ENCODE measurements at places on chromosomes 16 and 17. TPM values are rescaled to one million over a fixed set of nuclear protein-coding genes. Genes with fewer than 3 reads are reported as not detected.
A peak's percentile ranks its signal among the peaks of the same experiment; 100 is the strongest.

DNA sequence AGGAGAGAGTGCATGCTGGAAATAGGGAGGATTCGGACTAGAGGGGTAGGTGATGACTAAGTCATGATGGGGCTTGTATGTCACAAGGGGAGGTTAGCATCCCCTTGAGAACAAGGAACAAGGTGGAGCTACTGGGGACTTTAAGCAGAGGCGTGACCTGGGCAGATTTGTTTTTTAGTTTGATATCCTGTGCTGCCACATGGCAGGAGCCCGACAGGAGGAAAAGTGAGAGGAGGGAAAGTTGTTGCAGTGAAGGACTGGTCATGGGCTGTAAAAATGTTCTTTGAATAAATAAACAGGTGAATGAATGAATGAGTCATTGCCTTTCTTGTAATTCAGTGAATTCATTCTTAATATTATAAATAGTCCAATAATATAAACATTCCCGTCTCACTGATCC lies 365.1 kb upstream of the CDH5 start:
- no peaks in the 10 kb centered on the region for H3K4me1 ChIP-seq
- no peaks in the 10 kb centered on the region for H3K36me3 ChIP-seq
- H3K27me3 ChIP-seq = no peaks in the 10 kb centered on the region

DNA sequence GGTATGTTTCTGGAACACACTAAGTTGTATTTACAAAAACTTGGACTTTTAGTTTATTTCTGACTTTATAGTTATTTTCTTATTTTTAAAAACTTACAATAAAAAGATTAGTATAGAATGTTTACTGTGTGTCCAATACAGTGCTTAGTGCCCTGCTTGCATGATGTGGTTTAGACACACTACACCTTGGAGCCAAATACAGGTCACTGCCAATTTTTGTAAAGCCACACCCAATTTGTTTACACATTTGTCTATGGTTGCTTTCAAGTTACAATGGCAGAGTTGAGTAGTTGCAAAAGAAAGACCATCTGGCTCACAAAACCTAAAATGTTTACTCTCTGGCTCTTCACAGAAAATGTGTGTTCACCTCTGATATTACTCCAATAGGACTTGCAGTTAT lies 807.1 kb downstream of the KCNJ2 start:
- H3K4me1 ChIP-seq = no peaks in the 10 kb centered on the region
- no peak for DNase-seq
- H3K4me3 ChIP-seq = no peak overlapping the region
- H3K27ac ChIP-seq = no peak overlapping the region

- H3K27ac ChIP-seq = no peak overlapping the region
- H3K4me1 ChIP-seq = peaks cover 39% of the 10 kb centered on the region
- H3K27me3 ChIP-seq = no peaks in the 10 kb centered on the region
- peak; percentile 48 for DNase-seq
Observed at GRCh38 chr17:75830164-75831031, 13.8 kb downstream of the UNC13D start.

DNA sequence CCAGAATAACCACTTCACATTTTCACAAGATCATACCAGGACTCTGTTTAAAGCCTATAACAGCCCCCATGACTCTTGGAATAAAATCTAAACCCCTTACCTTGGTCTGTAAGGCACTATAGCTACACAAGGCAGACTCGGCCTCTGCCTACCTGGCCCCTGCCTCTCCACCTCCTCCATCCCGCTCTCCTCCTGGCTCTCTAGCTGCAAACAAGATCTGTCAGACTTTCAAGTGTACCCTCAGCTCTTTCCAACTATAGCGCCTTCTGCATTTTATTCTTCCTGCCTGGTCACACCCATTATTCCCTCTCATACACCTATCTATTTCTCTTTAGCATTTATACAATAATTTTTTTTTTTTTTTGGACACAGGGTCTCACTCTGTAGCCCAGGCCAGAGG lies 8.2 kb downstream of the USP31 start:
- H3K4me1 ChIP-seq = peaks cover 8% of the 10 kb centered on the region
- H3K27me3 ChIP-seq = no peaks in the 10 kb centered on the region
- DNase-seq = no peak
- H3K36me3 ChIP-seq = peaks cover 13% of the 10 kb centered on the region
- no peak overlapping the region for H3K4me3 ChIP-seq

DNA sequence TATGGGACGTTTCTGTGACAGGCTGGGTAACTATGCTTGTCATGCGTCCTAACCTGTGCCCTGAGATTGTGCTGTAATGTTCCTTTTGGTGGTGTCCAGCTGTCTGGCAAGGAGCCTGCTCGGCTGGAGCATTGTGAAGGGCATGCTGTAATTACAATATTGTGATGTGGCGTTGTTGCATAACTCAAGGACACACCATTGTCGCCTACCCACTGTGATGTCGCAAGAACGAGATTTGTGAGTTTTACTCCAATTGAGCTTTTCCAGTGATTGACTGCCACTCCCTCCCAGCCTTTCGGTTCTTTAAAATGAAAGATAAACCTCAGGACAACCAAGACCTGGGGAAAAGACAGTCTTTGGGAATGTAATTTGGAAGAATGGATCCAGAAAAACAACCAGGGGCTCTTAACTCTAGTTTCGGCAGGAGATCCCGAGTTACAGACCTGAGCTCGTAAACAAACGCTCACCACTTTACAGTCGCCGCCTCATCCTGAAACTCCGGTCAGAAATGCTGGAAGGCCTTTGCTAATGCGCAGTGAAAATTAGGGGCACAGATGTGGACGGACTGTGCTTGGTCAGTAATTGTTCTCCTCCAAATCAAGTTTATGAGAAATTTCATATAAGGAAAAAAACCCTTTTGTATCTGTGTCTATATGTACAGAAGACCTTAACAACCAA lies 1.3 kb downstream of the ZNF750 start:
- peaks cover under 1% of the 10 kb centered on the region for H3K4me1 ChIP-seq
- no peak overlapping the region for H3K4me3 ChIP-seq
- no peaks in the 10 kb centered on the region for H3K27me3 ChIP-seq
- no peak for DNase-seq

GRCh38 chr17:17499402-17500145 lies 3.4 kb upstream of the RASD1 start:
- peaks cover 14% of the 10 kb centered on the region for H3K4me1 ChIP-seq
- no peak overlapping the region for H3K4me3 ChIP-seq
- H3K27me3 ChIP-seq = peaks cover 7% of the 10 kb centered on the region
- DNase-seq = no peak

DNA sequence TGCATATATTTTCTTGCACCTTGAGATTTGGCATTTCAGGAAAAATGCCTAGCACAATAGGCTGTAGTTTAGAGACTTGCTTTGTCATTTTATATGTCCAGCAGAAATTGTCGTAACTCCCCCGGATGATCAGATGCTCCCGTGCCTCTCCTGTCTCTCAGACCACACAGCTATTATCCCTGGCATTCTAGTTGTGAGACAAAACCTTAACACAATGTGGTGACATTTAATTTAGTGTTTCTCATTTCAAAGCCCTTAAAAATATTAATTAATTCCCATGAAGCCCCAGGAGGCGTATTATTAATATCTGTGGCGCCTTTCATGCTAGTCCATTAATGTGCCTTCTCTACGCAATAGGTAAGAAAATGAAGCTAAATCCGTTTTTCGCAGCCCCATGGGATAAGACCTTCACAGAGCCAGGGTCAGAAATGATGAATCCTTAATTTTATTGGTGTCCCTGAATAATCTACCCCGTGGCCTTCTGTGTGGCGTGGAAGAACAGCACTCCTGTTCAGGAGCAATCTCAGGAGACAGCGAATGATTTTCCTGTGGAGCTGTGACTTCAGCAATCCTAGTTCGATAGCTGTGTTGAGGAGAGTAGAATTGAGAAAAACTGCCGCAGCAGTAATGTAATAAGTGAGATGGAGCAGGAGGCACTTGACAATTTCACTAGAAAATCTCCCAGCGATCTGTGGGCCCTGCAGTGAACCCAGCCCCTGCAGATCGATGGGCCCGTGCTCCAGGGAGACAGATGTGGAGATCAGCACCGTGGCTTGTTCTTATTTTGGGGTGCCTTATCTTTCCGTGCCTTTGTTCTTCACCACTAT lies 157.9 kb downstream of the RPTOR start:
- H3K36me3 ChIP-seq = peaks cover 7% of the 10 kb centered on the region
- no peaks in the 10 kb centered on the region for H3K27me3 ChIP-seq
- DNase-seq = no peak
- no peak overlapping the region for H3K4me3 ChIP-seq

DNA sequence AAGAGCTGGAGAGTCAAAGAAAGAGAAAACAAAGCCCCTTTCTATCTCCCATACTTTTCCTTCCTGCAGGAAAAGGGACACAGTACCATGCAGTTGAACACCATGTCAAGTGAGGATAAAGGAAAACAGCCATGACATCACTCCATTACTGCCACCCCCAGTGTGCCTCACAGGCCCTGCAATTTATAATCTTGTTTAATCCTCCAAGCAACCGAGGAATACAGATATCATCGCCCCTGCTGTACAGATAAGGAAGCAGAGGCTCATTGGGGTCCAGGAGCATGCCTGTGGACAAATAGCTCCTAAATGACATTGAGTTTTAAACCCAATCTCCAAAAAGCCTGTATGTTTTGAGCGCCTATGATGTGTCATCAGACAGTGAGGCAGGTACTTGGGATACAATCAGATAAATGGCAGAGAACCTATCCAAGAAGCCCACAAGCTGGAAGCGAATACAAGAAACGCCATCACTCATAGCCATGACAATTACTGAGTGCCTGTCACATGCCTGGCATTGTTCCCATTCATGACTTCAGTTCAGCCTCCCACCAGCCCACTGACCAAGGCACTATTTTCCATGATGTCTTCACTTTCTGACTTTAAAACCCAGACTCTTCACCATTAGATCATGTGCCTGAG lies 45.5 kb downstream of the CPPED1 start:
- no peaks in the 10 kb centered on the region for H3K27me3 ChIP-seq
- no peak overlapping the region for H3K27ac ChIP-seq
- DNase-seq = no peak
- H3K4me1 ChIP-seq = peaks cover 13% of the 10 kb centered on the region

DNA sequence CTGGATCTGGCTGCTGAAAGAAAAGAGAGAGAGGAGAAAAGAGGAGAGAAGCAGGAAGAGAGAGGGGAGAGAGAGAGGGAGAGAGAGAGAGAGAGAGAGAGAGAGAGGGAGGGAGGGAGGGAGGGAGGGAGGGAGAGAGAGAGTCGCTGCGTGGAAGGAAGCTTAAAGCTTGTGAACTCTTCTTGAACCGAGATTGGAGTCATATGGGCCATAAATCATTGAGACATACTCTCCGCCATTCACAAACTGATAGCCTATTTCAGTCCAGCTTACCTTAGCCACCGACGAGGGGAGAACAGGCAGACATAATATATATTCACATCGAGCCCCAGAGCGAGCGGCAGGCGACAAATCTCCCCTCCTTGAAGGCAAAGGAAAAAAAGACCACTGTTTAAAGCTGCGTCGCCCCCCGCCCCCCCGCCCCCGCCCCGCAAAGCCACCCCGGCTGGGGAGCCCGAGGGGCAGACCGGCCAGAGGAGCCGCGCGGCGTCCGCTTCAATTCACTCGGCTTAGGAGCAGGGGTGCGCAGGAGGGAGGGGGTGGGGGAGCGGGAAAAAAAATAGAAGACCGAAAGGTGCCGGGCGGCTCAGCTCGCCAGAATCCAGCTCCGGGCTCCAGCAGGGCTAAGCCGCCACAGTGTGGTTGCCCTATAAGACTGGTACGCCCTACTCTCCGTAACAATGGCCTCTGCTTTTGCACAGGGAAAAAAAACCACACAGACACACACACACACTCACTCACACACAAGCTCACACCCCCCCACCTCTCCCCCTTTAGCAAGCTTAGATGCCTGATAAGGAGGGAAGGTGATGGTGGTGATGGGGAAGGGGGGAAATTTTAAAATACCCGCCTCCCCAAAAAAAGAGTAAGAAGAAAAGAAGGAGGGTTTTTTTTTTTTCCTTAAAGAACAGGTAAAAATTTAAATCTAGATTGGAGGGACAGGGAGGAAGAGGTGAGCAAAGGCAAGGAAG lies 10.6 kb upstream of the HOXB2 start:
- peaks cover 2% of the 10 kb centered on the region for H3K36me3 ChIP-seq
- no peak for DNase-seq
- H3K27ac ChIP-seq = peak overlapping the region; percentile 79
- H3K4me3 ChIP-seq = peak overlapping the region; percentile 92

DNA sequence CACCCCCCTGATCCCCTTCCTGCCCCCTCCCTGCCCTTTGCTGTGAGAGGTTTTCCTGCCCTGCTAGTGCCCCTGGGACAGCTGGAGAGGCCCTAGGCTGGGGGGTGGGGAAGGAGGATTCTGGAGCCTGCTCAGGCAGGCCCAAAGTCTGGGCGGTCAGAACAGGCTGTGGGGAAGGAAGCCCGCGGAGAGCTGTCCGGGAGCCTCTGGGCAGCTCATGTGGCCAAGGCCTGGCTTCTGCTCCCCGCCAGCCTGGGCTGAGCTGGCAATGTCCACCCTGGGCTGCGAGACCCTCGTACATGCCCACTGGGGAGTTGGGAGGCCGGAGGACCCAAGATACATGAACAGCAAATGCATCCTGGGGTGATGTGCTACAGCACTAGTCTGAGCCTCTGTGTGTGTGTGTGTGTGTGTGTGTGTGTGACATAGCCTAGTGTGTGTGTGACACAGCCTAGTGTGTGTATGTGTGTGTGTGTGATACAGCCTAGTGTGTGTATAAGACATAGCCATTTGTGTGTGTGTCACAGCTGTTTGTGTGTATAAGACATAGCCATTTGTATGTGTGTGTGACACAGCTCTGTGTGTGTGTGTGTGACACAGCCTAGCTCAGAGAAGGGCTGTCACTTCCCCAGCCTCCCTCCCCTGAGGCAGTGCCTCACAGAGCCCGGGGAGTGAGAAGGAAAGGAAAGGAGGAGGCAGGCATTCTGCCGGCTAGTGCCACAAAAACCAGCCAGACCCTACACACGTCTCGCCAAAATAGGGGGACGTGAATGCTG lies 201.4 kb upstream of the CIBAR2 start:
- no peaks in the 10 kb centered on the region for H3K27me3 ChIP-seq
- no peaks in the 10 kb centered on the region for H3K36me3 ChIP-seq
- no peak overlapping the region for H3K27ac ChIP-seq
- DNase-seq = no peak
- H3K4me1 ChIP-seq = peaks cover 17% of the 10 kb centered on the region

GRCh38 chr16:84241778-84242177 lies 2.0 kb upstream of the KCNG4 start:
- no peak for DNase-seq
- no peaks in the 10 kb centered on the region for H3K36me3 ChIP-seq
- no peak overlapping the region for H3K27ac ChIP-seq
- H3K4me1 ChIP-seq = no peaks in the 10 kb centered on the region
- peaks cover 35% of the 10 kb centered on the region for H3K27me3 ChIP-seq

Gene TMC8
- 124 TPM for total RNA-seq

Gene FNDC8
- total RNA-seq = not detected

Gene CFDP1
- total RNA-seq = 32.1 TPM

Gene GNAO1
- 21.0 TPM for total RNA-seq

Gene SLC16A5
- total RNA-seq = 9.8 TPM

Gene OR4D1
- total RNA-seq = 0.35 TPM

Gene UNC119
- total RNA-seq = 45.3 TPM

Gene NPIPB13
- total RNA-seq = 20.4 TPM

Gene INCA1
- not detected for total RNA-seq

Gene CACNG5
- total RNA-seq = not detected

Gene NXPH3
- total RNA-seq = 0.44 TPM

Gene C16orf96
- 0.55 TPM for total RNA-seq
